ENCODE measurements at places on chromosomes 16 and 17.

DNA sequence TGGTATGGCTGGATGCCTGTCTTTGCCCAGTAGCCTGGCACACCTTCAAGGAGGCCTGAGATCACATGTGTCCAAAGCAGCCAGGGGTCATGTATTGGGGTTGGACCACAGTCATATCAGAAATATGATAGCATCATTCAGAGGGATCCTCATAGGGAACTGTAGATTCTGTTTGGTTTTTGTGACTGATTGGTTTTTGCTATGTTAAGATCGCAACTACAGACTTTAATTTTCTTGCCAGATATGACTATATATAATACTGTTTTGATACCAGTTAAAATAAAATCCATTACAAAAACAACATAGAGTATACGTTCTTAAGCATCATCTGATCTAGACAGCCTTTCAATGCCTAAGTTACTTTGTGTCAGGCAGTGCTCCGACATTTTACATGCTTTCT is 11.8 kb upstream of the SMPD3 start:
- H3K36me3 ChIP-seq, result no peaks in the 10 kb centered on the region
- no peak for DNase-seq

DNA sequence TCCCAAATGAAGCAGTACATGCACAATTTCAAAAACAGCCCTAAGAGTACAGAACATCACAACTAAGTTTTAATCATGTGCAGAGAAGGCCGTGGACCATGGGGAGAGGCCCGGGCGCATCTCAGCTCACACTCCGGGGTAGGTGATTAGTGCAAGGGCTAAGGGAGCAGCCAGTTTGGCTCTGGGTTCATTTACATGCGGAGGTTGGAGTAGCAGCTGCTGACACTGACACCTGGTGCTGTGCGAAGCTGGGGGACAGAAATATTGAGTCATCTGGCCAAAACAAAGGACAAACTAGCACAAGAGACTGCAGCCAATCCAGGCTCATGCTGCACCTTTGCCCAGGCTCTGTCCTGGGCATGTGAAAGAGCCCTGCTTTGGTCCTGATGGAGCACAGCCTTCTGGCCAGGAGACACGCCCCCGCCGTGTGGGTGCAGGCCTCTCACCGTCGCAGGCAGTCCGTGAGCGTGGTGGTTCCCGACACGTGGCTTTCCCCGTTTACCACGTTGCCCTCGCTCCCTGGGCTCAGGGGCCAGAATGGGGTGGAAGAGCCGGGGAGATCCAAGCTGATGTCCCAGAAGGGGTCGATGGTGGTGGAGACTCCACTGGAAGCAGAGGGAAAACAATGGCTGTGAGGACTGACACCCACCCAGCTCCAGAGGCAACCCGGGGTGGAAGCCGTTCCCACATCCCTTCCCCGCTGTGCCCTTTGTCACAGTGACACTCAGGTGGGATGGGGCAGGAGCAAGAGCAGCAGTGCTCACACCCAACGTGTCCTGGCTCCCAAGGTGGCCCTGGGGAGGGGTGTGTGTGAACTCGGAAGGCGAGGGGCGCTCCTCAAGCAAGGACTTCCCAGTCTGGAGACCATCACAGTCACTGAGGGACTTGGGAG is 31.9 kb downstream of the USP22 start:
- H3K4me3 ChIP-seq, result no peak overlapping the region
- H3K27me3 ChIP-seq, result peaks cover 3% of the 10 kb centered on the region
- H3K36me3 ChIP-seq, result peaks cover 93% of the 10 kb centered on the region
- H3K4me1 ChIP-seq, result no peaks in the 10 kb centered on the region
- no peak overlapping the region for H3K27ac ChIP-seq

DNA sequence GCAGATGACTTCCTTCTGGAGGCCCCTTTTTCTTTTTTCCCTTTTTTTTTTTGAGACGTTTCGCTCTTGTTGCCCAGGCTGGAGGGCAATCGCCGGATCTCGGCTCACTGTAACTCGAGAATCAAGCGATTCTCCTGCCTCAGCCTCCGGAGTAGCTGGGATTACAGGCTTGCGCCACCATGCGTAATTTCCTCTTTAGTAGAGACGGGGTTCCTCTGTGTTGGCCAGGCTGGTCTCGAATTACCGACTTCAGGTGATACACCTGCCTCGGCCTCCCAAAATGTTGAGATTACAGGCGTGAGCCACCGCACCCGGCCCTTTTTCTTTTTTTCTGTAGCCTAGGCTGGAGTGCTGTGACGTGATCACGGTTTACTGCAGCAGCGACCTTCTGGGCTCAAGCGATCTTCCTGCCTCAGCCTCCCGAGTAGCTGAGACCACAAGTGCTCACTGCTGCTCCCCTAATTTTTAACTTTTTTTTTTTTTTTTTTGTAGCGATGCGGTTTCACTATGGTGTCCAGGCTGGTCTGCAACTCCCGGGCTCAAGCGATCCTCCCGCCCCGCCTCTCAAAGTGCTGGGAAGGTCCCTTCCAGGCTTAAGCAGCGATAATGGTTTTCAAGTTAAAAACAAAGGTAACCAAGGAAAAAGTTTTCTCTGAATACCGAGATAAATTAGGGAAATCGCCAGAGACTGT is 956 bp upstream of the IST1 start:
- peak overlapping the region; percentile 99 for H3K27ac ChIP-seq
- H3K4me3 ChIP-seq, result peak overlapping the region; percentile 99
- peaks cover 23% of the 10 kb centered on the region for H3K4me1 ChIP-seq
- peaks cover 2% of the 10 kb centered on the region for H3K27me3 ChIP-seq
- peak; percentile 50 for DNase-seq

GRCh38 chr16:53848277-53848942 is 144.5 kb downstream of the FTO start:
- DNase-seq, result peak; percentile 7
- H3K27ac ChIP-seq, result peak overlapping the region; percentile 77
- H3K4me1 ChIP-seq, result peaks cover 31% of the 10 kb centered on the region
- peaks cover 12% of the 10 kb centered on the region for H3K36me3 ChIP-seq
- H3K27me3 ChIP-seq, result peaks cover 2% of the 10 kb centered on the region

GRCh38 chr17:29732613-29733012 is 109.9 kb upstream of the CORO6 start:
- no peak overlapping the region for H3K27ac ChIP-seq
- no peak overlapping the region for H3K4me3 ChIP-seq
- H3K36me3 ChIP-seq, result peaks cover 21% of the 10 kb centered on the region

DNA sequence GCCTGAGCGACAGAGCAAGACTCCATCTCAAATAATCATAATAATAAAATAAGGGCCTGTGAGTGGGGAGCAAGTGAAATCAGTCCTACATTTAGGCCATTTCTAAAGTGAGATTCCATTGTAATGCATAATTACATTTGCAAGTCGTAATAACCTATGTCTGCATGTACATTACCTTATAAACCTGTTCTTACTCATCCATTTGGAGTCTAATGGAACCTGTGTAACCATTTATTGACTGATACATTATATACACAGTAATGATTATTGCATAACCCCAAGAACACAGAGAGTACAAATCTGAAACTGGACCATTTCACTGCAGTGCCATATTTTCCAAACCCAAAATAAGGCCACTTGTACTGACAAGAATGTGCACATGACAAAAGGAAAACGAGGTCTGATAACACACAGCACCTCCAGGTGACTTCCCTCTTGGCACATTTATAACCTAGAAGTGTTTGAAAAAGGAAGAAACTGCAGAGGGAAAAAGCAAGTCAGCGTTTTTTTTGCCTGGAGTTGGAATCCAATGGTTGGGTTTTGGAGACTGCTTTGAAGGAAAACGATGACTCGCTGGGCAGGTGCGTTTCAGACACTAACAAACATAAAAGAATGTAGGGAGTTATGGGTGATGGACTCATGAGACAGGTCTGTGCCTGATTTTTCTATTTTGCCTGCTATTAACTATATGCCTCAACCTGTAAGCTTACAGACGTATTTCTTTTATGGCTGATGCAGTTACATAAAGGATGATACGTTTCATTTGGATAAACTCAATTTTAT is 63.6 kb upstream of the KIFC3 start:
- H3K4me1 ChIP-seq, result peaks cover 24% of the 10 kb centered on the region
- no peak overlapping the region for H3K4me3 ChIP-seq
- H3K36me3 ChIP-seq, result no peaks in the 10 kb centered on the region
- H3K27me3 ChIP-seq, result peaks cover 8% of the 10 kb centered on the region
- H3K27ac ChIP-seq, result no peak overlapping the region
- DNase-seq, result no peak

GRCh38 chr17:206941-207560 is 25.6 kb upstream of the DOC2B start:
- peaks cover 12% of the 10 kb centered on the region for H3K27me3 ChIP-seq
- peaks cover 26% of the 10 kb centered on the region for H3K4me1 ChIP-seq
- H3K27ac ChIP-seq, result no peak overlapping the region

GRCh38 chr16:49649013-49649765 is 206.7 kb downstream of the ZNF423 start:
- peaks cover 8% of the 10 kb centered on the region for H3K27me3 ChIP-seq
- DNase-seq, result no peak
- peaks cover 27% of the 10 kb centered on the region for H3K4me1 ChIP-seq

DNA sequence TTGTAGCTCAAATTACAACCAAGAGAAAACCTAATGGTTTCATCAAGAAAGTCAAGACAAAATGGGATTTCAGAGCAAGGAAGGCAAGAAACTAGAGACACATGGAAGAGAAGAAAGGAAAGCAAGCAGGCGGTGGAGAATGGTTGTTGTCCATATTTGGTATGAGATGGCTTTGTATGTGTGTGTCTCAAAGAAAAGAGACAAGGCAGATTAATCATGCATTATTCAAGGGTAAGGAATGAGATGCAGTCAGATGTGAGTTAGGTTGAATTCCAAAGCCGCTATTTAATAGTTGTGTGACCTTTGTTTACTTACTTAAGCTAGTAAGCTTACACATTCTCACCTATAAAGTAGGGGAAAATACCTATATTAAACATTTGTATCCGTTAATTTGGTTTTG is 1029.6 kb downstream of the CDH11 start:
- no peaks in the 10 kb centered on the region for H3K36me3 ChIP-seq
- peaks cover 18% of the 10 kb centered on the region for H3K4me1 ChIP-seq
- H3K4me3 ChIP-seq, result no peak overlapping the region
- H3K27ac ChIP-seq, result no peak overlapping the region
- peaks cover 11% of the 10 kb centered on the region for H3K27me3 ChIP-seq
- DNase-seq, result no peak

- peaks cover 20% of the 10 kb centered on the region for H3K36me3 ChIP-seq
- peak overlapping the region; percentile 72 for H3K4me3 ChIP-seq
- H3K27me3 ChIP-seq, result peaks cover 4% of the 10 kb centered on the region
- no peak for DNase-seq
- H3K27ac ChIP-seq, result peak overlapping the region; percentile 99
Observed at GRCh38 chr17:8359769-8360168, 16.7 kb downstream of the KRABD2 start.

DNA sequence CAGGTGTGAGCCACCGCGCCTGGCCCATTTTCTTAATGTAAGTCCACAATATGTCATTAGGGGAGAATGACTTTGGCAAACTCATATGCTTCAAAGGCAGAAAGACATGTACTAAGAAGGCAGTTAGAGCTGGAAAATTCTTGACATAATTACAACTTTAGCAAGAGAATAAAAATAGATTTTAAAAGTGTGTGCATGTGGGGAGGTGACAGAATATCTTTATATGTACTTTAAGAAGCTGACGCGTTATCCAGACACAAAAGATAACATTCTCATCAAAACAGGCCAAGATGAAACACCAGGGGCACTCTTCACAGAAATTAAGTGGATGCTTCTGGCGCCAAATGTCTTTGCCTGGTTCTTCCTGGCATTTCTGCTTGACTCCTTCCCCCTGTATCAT is 28.2 kb downstream of the GJC1 start:
- no peak overlapping the region for H3K4me3 ChIP-seq
- peaks cover 86% of the 10 kb centered on the region for H3K36me3 ChIP-seq
- H3K4me1 ChIP-seq, result no peaks in the 10 kb centered on the region
- no peaks in the 10 kb centered on the region for H3K27me3 ChIP-seq
- no peak for DNase-seq
- H3K27ac ChIP-seq, result no peak overlapping the region

GRCh38 chr17:76736349-76737081 is 616 bp downstream of the SRSF2 start:
- H3K4me1 ChIP-seq, result peaks cover 62% of the 10 kb centered on the region
- DNase-seq, result peak; percentile 75
- H3K36me3 ChIP-seq, result peaks cover 47% of the 10 kb centered on the region
- H3K27ac ChIP-seq, result peak overlapping the region; percentile 99
- peak overlapping the region; percentile 99 for H3K4me3 ChIP-seq

GRCh38 chr16:55901566-55902217 is 26.5 kb upstream of the CES5A start:
- peaks cover 12% of the 10 kb centered on the region for H3K4me1 ChIP-seq
- no peak for DNase-seq
- peak overlapping the region; percentile 84 for H3K27ac ChIP-seq
- H3K4me3 ChIP-seq, result no peak overlapping the region
- H3K27me3 ChIP-seq, result no peaks in the 10 kb centered on the region
- H3K36me3 ChIP-seq, result no peaks in the 10 kb centered on the region

DNA sequence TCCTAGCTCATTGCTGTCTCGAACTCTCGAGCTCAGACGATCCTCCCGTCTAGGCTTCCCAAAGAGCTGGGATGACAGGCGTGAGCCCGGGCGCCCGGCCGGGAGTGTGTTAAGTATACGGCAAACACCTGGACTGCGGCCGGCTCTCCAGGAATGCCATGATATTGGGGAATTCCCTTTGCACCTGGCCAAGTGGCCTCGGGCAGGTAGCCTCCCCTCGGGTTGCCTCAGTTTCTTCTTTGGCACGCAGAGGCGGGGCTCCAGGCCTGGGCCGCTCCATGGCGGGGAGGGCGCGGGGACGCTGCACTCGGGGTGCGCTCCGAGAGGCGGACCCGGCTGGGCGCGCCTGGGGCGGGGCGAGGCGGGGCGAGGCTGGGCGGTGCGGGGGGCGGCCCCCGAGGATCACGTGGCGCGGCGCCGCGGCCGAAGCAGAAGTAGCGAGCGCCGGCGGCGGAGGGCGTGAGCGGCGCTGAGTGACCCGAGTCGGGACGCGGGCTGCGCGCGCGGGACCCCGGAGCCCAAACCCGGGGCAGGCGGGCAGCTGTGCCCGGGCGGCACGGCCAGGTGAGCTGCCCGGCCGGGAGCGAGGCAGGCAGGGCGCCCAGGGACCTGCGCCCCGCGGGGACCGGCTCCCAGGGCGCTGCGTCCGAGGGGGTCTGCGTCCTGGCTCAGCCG is at the start of gene PLCG2:
Gene PLCG2, plus strand, starts transcription at position 431 of the 675 bp plus-strand sequence. CDS start 6,699 bp downstream, outside the sequence.
- H3K27ac ChIP-seq, result no peak within 1 kb of the TSS
- peaks cover 34% of the 10 kb centered on the region for H3K4me1 ChIP-seq
- peak within 1 kb of the TSS; percentile 90 for H3K4me3 ChIP-seq
- H3K36me3 ChIP-seq, result no peaks in the 10 kb centered on the region
- DNase-seq, result peak; percentile 86
- peaks cover 73% of the 10 kb centered on the region for H3K27me3 ChIP-seq

DNA sequence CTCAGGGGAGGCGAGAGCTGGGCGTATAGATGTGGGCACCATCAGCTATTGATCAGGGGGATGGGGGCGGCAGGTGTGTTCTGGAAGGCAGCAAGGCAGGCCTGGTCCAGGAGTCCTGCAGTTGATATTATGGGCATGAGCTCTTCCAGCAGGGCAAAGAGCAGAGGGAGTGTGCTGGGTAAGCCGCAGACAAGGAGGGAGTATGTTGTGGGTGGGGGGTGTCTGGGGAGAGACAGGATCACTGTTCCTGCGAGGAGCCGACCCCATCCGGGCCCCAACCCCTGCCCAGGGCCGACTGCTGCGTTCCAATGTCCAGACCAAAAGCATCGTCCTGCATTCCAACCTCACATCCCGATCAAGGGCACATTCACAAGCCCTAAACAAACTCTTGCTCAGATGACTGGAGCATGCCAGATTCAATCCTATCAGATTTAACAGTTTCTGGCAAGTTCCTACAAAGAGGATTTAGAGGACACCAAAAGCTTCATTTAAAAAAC is 9.2 kb downstream of the MXRA7 start:
- H3K4me3 ChIP-seq, result peak overlapping the region; percentile 65
- no peak overlapping the region for H3K27ac ChIP-seq
- peaks cover 70% of the 10 kb centered on the region for H3K4me1 ChIP-seq
- no peaks in the 10 kb centered on the region for H3K36me3 ChIP-seq

- no peaks in the 10 kb centered on the region for H3K36me3 ChIP-seq
- no peak overlapping the region for H3K4me3 ChIP-seq
- H3K4me1 ChIP-seq, result no peaks in the 10 kb centered on the region
Observed at GRCh38 chr16:35525979-35526590, 2066.7 kb downstream of the TP53TG3F start.
